ENCODE measurements at places on chromosomes 7 and 10.
A peak's percentile ranks its signal among the peaks of the same experiment; 100 is the strongest.

- no peak for DNase-seq
Measured at GRCh38 chr7:143505838-143506237, 28.2 kb downstream of the TAS2R41 start.

- no peak for DNase-seq
Measured at GRCh38 chr10:12018438-12019282, 23.9 kb downstream of the UPF2 start.

DNA sequence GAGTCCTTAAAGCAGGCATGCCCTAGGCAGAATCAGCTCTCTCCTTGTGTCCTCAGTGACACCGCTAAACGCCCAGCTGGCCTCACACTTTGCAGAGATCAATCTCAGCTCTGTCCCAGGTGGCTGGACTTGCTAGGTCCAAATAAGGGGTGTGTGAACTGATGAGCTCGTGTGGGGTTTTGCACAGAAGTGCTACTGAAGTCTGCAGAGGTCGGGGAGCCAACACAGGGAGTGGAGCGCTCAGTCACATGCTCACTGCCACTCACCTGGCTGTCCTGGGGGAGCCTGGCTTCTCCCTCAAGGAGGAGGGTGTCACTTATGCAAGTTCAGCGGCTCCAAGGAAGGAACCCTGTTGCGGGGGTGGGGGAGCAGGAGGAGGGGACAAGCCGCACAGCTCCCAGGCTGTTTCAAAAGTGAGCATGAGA lies 2.0 kb downstream of the ELN start:
- DNase-seq = peak; percentile 70

GRCh38 chr10:34861293-34862021 lies 46.4 kb upstream of the PARD3 start:
- DNase-seq = peak; percentile 69

GRCh38 chr7:20244334-20245120 lies 27.3 kb upstream of the MACC1 start:
- DNase-seq = no peak

- no peak for DNase-seq
Measured at GRCh38 chr10:9193120-9193519, 1138.6 kb downstream of the GATA3 start.

DNA sequence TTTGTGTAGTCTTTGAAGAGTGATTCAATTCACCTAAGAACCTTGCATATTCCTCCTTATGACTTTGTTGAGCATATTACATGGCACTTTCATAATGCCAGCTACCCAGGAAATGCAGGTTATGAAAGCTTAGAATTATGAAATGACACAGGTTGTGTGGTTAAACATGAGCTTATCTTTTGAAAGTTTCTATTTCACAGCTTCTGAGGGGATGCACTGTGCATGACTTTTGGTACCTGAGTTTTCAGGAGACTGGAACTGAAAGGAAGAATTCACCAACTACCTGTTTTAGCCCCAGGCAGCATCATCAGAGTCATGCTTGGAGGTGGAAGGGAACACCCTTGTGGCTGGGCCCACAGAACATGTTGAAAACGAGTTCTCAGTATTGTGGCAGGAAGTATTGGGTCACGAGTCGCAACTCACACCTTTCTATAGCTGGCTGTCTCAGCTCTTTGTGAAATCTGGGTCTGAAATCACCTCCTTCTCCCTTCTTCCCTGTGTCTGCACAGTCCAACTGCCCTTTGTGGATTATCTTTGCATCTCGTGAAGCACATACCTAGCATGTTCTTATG lies 228.2 kb downstream of the PTEN start:
- no peak for DNase-seq

All from glutamatergic neuron (in vitro differentiated cells).